ENCODE measurements at places on chromosomes 11 and 22.

DNA sequence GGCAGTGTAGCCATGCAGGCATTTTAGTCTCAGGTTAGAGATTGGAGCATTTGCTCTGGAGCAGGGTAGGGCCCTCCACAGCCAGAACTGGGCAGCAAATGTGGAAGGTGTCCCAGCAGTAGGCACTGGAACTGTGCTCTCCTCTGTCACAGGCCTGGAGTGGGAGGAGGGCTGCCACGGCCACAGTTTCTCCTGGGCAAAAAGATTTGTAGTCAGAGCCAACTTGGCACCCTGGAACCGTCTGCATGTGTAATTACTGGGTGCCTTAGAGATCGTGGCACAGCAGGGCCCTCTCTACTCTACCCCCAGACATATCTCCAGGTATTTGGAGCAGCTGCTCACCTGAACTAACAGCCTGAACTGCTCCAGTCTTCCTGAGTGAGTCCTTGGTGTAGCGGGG lies 93.7 kb downstream of the ZC3H12C start:
- H3K27ac ChIP-seq, result no peak overlapping the region
- no peaks in the 10 kb centered on the region for H3K27me3 ChIP-seq
- H3K36me3 ChIP-seq, result no peaks in the 10 kb centered on the region

DNA sequence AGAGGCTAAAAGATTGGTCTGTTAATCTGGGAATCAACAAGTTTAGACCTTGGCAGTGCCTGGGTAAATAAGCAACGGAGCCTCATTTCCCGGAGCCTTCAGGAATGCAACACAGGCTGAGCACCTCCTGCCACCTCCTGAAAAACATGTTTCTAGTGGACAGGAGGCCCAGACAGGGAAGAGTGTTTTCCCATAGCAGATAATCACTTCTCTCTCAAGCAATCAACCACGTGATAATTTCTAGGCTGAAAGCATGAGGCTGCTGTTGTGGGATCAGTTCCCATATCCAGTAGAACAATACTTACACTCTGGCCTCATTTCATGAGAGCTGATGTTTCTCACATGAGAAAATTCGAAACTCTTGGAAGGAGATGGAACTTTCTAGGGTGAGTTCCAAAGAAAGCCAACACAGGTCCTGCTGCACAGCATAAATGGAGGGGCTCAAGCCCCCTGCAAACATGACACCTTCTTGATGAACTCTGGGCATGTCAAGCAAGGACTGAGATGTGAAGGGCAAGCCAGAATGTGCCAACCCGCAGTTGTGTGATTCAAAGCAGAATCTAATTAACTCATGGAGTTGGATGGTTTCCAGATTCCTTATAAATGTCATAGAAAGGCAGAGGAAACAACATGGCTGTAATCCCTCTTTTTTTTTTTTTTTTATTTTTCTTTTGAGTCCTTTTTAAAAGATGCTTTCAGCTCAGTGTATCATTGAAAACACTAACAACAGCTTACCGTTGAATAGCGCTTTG lies 228.5 kb upstream of the SESN3 start:
- H3K27me3 ChIP-seq, result no peaks in the 10 kb centered on the region
- no peaks in the 10 kb centered on the region for H3K4me1 ChIP-seq
- no peak for DNase-seq
- no peaks in the 10 kb centered on the region for H3K36me3 ChIP-seq

DNA sequence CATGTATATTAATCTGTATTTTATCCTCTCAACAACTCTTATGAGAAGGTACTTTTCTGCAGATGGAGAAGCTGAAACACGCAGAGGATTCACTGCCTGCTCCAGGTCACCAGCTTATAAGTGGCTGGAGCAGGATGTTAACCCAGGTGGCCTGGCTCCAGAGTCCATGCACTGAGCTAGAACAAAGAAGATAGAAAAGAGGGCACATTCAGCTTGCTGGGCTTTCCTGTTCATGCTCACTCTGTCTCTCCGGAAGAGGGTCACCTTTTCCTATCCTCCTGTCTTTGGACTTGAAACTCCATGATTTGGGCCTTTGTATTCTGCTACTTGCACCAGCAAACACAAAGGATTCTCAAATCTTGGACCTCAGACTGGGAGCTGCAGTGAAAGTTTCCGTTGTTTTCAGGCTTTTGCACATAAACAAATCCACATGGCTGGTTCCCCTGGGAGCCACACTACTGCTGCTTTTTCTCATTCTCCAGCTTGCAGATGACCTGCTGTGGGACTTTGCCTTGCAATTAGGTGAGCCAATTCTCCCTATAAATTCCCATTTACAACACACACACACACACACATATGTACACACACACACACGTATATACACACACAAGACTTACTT lies 117.3 kb upstream of the GRK3 start:
- H3K4me1 ChIP-seq, result peaks cover 27% of the 10 kb centered on the region
- no peak overlapping the region for H3K4me3 ChIP-seq
- H3K27me3 ChIP-seq, result no peaks in the 10 kb centered on the region
- no peaks in the 10 kb centered on the region for H3K36me3 ChIP-seq

DNA sequence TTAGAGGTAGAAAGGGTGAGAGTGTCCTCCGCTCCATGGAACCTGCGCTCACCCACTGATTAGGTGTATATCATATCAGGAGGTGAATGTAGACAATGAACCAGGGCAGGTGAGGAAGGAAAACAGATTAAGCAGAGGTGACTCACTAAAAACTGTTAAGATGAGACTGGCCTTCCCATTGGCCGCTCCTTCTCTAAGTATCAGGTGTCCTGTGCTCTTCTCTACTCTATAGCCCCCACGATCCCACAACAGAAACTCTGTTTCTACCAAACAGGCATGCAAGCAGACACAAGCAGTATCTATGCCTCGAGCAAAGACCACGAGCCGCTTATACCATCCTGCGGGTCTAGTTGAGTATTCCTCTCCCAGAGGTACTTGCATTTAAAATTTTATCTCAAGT lies 103.1 kb downstream of the SNX19 start:
- no peaks in the 10 kb centered on the region for H3K27me3 ChIP-seq
- DNase-seq, result no peak
- no peak overlapping the region for H3K27ac ChIP-seq
- no peaks in the 10 kb centered on the region for H3K36me3 ChIP-seq
- H3K4me3 ChIP-seq, result no peak overlapping the region

DNA sequence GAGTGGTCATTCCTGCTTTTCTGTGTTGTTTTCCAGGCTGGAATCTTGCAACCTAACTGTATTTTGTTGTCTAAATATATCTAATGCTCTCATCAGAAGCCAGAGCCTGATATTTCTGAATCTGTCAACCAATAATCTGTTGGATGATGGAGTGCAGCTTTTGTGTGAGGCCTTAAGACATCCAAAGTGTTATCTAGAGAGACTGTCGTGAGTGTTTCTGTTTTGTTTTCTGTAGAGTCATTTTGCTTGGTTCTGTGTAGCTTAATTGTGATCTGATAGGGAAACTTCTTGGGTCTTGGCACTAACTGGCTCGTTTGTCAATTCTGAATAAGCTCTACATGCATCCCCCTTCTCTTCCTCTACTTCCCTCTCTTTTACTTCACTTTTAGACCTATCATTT lies 31.2 kb upstream of the RBMXL2 start:
- H3K4me1 ChIP-seq, result no peaks in the 10 kb centered on the region
- no peaks in the 10 kb centered on the region for H3K36me3 ChIP-seq
- peak overlapping the region; percentile 38 for H3K27ac ChIP-seq

DNA sequence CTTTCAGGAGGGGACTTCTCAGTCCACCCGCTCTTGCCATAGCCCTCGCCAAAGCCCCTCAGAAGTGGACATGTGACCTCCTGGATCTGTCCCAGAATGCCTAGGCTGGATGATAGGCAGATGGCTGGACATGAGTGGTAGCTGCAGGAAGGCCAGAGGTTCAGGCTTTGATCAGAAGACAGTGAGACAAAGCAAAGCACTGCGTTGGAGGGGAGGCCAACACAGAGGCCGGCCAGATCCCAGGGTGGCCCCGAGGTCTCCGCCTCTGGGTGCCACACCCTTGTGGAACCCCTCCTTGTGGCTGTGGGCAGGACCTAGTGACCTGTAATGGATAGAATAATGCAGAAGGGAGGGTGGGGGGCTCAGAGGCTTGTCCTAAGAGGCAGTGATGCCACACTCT lies 147.6 kb downstream of the OPCML start:
- H3K4me1 ChIP-seq, result peaks cover 8% of the 10 kb centered on the region
- no peak overlapping the region for H3K27ac ChIP-seq
- DNase-seq, result no peak
- H3K36me3 ChIP-seq, result no peaks in the 10 kb centered on the region
- H3K4me3 ChIP-seq, result no peak overlapping the region

- H3K27ac ChIP-seq, result no peak overlapping the region
- DNase-seq, result no peak
- H3K36me3 ChIP-seq, result peaks cover 33% of the 10 kb centered on the region
- H3K4me3 ChIP-seq, result no peak overlapping the region
These were observed 67.3 kb downstream of the BID start for GRCh38 chr22:17706947-17707346.

DNA sequence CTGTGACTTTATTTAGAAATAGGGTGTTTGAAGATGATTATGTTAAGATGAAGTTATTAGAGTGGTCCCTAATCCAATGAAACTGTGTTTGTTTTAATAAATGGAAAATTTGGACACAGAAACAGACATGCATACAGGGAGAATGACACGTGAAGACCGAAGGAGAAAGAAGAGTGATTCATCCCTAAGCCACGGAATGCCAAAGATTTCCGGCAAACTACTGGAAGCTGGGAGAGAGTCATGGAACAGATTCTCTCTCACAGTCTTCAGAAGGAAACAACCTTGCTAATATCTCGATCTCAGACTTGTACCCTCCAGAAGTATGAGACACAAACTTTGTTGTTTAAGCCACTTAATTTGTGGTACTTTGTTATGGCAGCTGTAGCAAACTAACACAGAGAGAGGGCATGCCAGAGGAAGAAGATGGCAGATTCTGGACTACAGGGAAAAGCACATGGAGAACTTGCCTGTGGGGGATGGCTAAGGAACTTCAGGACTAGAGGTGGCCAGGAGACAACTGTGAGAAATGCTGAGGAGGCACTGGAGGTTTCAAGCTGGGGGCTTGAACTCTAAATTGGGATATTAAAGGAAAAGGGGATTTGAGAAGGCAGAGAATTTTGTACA lies 733.5 kb upstream of the CCDC90B start:
- H3K27me3 ChIP-seq, result no peaks in the 10 kb centered on the region
- H3K36me3 ChIP-seq, result no peaks in the 10 kb centered on the region
- no peak overlapping the region for H3K4me3 ChIP-seq

DNA sequence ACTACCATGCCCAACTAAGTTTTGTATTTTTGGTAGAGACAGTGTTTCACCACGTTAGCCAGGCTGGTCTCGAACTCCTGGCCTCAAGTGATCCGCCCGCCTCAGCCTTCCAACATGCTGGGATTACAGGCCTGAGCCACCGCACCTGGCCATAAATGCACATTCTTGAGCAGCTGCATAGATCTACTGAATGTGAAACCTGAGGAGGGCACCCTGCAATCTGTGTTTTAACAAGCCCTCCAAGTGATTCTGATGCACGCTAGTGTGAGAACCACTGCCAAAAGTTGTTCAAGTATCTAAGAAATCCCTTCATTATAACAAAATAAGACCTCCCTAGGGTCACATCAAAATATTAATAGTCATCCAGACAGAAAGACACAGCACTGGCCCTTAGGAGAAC lies 89.3 kb downstream of the RDX start:
- no peak overlapping the region for H3K27ac ChIP-seq
- no peak for DNase-seq
- no peak overlapping the region for H3K4me3 ChIP-seq
- H3K4me1 ChIP-seq, result no peaks in the 10 kb centered on the region
- no peaks in the 10 kb centered on the region for H3K36me3 ChIP-seq

DNA sequence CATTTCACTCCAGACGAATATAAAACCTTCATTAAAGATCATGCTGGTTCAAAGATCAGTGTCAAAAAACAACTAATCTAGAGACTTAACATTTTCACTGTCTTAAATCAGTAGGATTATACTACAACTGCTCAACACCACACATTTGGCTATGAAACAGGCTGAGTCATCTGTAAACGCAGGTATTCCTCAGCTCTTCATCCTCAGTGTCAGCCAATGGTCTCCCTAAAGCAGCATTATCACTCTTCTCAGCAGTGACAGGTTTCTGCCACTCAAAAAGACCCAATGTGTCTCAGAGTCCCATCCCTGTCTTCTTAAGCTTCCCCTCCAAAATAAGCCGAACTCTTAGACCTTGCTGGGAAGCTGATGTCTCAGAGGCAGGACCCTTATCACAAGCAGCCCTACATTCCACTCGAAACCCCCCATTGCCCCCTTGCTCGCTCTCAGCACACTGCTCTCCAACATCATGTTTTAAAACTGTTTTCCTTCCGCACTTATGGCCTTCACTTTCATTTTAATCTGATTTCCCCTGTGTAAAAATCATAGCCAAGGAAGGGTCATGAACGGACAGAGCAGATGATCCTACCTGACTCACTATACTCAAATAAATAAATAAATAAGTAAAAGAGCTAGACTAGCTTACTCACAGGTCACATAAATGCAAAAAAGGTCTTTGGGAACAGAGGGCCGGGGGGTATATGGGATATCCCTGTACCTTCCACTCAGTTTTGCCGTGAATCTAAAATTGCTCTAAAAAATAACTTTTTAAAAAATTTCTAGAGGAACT lies 23.0 kb downstream of the CDON start:
- DNase-seq, result no peak
- H3K4me1 ChIP-seq, result no peaks in the 10 kb centered on the region
- no peak overlapping the region for H3K27ac ChIP-seq
- H3K27me3 ChIP-seq, result no peaks in the 10 kb centered on the region
- no peaks in the 10 kb centered on the region for H3K36me3 ChIP-seq
- H3K4me3 ChIP-seq, result no peak overlapping the region

- peaks cover 15% of the 10 kb centered on the region for H3K4me1 ChIP-seq
- DNase-seq, result no peak
- no peak overlapping the region for H3K4me3 ChIP-seq
- H3K27me3 ChIP-seq, result no peaks in the 10 kb centered on the region
These were observed 90.3 kb upstream of the BID start for GRCh38 chr22:17864398-17865182.
